Activated CD8-positive, alpha-beta T cell treated with anti-CD3 and anti-CD28 coated beads, Interleukin-2, amount 10 ng/mL, durations not matched to agents 7 days and 5 days (primary cell): ENCODE measurements at places on chromosomes 3 and 15. TPM values are rescaled to one million over a fixed set of nuclear protein-coding genes. Genes with fewer than 3 reads are reported as not detected.
A peak's percentile ranks its signal among the peaks of the same experiment; 100 is the strongest.

DNA sequence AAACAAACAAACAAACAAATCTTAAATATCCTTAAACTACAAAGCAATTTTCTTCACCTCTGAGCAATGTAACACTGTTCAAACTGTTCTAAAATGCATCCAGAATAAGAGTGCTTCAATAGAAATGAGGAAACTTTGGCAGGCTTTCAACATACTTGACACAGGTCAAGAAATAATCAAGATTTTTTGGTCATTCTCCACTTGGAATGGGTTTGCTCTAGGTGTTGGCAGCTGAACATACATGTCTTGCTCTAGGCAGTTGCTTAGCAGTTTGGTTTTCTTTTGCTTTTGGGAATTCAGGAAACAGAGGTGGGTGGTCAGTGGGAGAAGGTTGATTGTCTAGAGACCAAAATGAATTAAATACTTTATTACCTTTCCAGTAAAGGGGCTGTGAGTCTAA lies 1.4 kb upstream of the LRRC3B start:
- no peaks in the 10 kb centered on the region for H3K4me1 ChIP-seq
- no peaks in the 10 kb centered on the region for H3K36me3 ChIP-seq
- no peak overlapping the region for H3K4me3 ChIP-seq
- no peak overlapping the region for H3K27ac ChIP-seq
- peaks cover 29% of the 10 kb centered on the region for H3K27me3 ChIP-seq

DNA sequence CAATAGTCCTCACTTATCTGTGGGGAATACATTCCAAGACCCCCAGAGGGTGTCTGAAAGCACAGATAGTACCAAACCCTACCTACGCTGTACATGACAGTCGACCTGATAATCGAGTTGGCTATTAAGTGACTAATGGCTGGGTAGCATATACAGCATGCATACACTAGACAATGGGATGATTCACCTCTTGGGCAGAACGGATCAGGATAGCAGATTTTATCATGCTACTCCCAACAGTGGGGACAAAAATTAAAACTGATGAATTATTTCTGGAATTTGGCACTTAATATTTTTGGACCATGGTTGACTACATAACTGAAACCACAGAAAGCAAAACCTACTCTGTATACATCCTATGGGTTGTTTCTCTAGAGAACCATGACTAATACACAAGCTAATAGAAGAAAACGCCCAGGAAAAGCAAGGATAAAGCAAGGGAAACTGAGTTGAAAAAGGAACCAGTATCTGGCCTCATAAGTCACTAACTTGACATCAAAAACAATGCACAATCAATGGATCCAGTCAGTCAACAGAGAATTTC lies 15.5 kb downstream of the ATG3 start:
- H3K36me3 ChIP-seq: peaks cover 45% of the 10 kb centered on the region
- no peak for DNase-seq
- no peaks in the 10 kb centered on the region for H3K27me3 ChIP-seq
- peaks cover 4% of the 10 kb centered on the region for H3K4me1 ChIP-seq

DNA sequence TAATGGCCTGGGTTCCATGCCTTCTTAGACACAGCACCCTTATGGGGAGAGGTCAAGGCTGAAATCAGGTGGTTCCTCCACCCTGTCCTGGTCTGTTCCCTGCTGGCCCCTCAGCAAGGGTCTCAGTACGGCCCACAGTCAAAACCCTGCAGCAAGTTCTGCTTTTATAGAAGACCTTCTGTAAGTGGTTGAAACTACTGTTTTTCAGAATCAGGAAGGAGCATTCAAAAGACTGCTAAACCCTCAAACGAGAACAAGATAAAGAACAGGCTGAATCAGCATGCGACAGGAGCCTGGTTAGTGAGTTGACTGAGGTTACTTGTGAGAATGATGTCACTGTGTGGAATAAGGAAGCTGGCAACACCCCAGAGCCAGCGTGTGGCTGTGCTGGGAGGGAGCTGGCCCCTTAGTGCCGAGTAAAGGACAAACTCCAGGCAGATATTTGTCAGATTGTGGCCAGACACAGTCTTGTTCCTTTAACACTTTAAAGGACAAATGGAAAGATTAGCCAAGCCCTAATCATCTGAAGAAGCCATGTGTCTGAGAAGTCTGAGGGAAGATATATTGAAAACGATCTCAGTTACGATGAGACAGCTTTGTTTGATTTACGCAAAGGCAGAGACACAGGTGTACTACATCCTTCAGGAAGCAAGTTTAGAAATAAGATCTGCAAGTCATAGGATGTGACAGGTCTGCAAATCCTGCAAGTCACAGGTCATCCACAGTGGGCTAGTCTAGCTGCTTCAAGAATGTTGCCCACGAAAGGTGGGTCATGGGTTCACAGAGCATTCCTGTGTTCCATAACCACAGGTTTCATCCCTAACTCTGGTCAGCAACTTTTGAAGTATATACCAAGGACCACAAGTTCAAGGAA lies 54.0 kb downstream of the B3GNT5 start:
- H3K36me3 ChIP-seq: peaks cover 11% of the 10 kb centered on the region
- H3K27ac ChIP-seq: peak overlapping the region; percentile 26
- peaks cover 40% of the 10 kb centered on the region for H3K4me1 ChIP-seq
- no peaks in the 10 kb centered on the region for H3K27me3 ChIP-seq

- no peaks in the 10 kb centered on the region for H3K27me3 ChIP-seq
- no peaks in the 10 kb centered on the region for H3K36me3 ChIP-seq
- no peak for DNase-seq
- H3K4me1 ChIP-seq: no peaks in the 10 kb centered on the region
- no peak overlapping the region for H3K4me3 ChIP-seq
These were observed 1085.2 kb upstream of the CADM2 start for GRCh38 chr3:83873550-83873949.

ANKDD1A gene
- total RNA-seq: 9.5 TPM

ARHGAP11A gene
- total RNA-seq: 155 TPM

GRCh38 chr3:50620420-50620819 lies 3.5 kb downstream of the MAPKAPK3 start:
- H3K36me3 ChIP-seq: peaks cover 82% of the 10 kb centered on the region
- peak overlapping the region; percentile 86 for H3K27ac ChIP-seq

DNA sequence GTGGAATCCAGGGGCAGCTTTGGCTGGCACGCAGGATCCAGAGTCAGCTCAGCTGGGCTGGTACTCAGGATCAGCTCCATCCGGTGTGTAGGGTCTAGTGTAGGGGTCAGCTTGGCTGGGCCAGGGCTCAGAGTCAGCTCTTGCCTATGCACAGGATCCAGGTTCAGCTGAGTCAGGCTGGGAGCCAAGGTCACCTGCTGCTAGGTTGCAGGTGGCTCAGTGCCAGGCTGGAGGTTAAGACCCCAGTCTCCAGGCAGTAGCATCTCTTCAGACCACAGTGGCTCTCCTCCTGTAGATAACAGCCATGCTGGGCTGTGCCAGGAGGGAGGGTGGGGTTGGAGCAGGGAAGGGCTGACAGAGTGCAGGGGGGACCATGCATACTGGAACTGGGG lies 1.8 kb downstream of the HYAL3 start:
- DNase-seq: no peak
- H3K4me3 ChIP-seq: peak overlapping the region; percentile 97
- peaks cover 41% of the 10 kb centered on the region for H3K4me1 ChIP-seq
- H3K27ac ChIP-seq: peak overlapping the region; percentile 99

ISLR gene
- not detected for total RNA-seq

IL17RB gene
- total RNA-seq: 0.31 TPM

- H3K27ac ChIP-seq: no peak overlapping the region
- H3K36me3 ChIP-seq: peaks cover 2% of the 10 kb centered on the region
- no peak overlapping the region for H3K4me3 ChIP-seq
These were observed 5.1 kb downstream of the SLC41A3 start for GRCh38 chr3:126078866-126079265.

GRCh38 chr3:107604057-107604822 lies 81.5 kb downstream of the BBX start:
- H3K4me1 ChIP-seq: peaks cover 23% of the 10 kb centered on the region
- peaks cover 20% of the 10 kb centered on the region for H3K36me3 ChIP-seq
- H3K27me3 ChIP-seq: no peaks in the 10 kb centered on the region
- no peak overlapping the region for H3K4me3 ChIP-seq
- H3K27ac ChIP-seq: no peak overlapping the region
- DNase-seq: no peak

GRIP2 gene
- not detected for total RNA-seq
